Hypothalamus (tissue), 51 donors: ENCODE measurements at places on chromosomes 13 and 19.

- no peak for DNase-seq
These were observed 51.2 kb downstream of the NLRP12 start for GRCh38 chr19:53772943-53773342.

DNA sequence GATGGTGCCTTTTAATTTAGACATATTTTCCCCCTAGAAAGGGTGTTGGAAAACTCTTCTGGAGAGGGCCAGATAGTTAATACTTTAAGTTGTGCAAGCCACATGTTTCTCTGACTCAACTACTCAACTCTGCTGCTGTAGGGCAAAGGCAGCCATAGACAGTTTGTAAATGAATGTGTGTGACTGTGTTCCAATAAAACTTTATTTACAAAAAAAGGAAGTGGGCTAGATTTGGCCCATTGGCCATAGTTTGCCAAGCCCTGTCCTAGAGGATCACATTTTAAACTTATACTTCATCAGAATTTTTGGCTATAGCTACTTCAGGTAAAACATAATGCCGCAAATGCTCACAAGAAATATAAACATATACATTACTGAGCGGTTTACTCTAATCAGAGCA lies 306.3 kb upstream of the MAB21L1 start:
- no peak for DNase-seq

DNA sequence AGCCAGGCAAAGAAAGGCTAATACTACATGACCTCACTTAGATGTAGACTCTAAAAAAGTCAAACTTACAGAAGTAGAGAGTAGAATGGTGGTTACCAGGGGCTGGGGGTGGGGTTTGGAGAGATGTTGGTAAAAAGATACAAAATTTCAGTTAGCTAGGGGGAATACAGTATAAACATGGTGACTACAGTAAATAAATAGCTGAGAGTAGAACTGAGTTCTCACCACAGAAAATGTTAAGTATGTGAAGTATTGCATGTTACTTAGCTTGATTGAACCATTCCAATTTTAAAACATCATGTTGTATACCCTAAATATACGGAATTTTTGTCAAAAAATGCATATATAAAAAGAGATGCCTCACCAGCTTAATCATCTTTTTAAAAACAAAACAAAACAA lies 67.5 kb upstream of the DOCK9 start:
- no peak for DNase-seq

DNA sequence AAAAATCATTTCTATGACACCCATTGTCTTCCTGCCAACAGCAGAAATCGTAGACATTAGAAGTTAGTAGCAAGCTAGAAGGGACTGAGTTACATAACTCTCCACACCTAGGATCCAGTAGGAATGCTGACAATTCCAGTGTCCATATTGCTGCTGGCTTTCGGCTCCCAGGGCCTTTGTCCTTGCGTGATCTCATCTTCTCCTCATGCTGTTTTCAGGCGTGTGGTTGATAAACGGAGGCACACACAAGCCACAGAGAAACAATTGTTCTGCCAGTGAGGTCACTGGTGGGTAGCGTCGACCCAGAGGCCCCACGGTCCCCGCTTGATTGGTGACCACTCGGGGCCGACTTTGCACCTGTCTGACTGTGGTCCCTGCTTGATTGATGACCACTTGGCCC lies 31.6 kb upstream of the F7 start:
- DNase-seq = no peak

- no peak for DNase-seq
These were observed 887 bp downstream of the NDUFS7 start for GRCh38 chr19:1384478-1385110.

- DNase-seq = no peak
These were observed 397 bp downstream of the DACT3 start for GRCh38 chr19:46660551-46661019.

DNA sequence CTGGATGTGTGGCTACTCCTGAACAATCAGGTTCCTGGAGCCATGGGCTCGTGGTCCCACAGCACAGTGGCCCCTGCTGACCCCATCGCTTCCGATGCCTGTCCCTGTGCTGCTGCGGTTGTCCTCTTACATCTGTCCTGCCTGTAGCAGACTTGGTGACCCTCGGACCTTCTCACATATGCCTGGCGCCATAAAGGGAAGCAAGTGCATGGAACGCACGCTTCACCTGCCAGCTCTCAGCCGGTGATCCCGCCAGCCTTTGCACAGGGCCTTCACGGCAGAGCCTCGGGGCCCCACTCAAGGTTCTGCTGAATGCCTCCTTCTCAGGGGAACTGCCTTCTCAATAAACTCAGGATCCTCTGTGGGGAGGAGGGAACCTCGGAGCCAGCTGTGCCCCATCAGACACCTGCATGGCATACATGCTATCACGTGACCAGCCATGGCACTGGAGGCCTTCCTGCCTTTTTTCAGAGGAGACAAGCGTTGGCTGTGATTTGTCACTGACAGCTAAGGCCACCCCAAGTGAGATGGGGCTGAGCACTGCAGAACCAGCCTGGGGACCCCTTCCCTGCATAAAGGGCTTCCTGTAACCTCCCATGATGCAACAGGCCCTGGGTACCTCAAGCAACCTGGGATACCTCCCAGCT lies 24.3 kb downstream of the PEPD start:
- DNase-seq = no peak

GRCh38 chr13:33208290-33209220 lies 77.0 kb downstream of the STARD13 start:
- DNase-seq = no peak

- DNase-seq = no peak
These were observed 446.0 kb downstream of the EFNB2 start for GRCh38 chr13:106089261-106089980.

GRCh38 chr19:42010245-42011126 lies 16.5 kb upstream of the ATP1A3 start:
- no peak for DNase-seq

- DNase-seq = no peak
These were observed 5.5 kb downstream of the PNMA8C start for GRCh38 chr19:46423188-46423587.

- DNase-seq = no peak
These were observed 47.6 kb downstream of the PTPRS start for GRCh38 chr19:5292822-5293611.

DNA sequence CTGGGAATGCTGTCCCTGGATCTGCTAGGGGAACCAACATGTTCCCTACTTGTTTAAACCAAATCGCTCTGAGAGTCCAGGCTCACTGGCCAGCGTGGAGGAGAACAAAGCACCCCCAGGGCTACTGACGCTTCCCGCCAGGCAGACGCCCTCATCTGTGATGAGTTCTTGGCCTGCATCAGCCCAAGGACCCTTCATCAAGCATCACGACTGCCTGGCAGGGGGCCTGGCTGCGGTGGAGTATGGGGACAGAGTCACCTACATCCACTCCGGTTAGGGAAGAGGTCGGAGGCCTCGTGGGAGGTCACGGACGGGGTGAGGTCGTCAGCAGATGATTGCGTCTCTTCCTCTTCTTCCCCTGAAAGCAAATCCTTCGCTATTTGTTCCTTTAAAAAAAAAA lies 17.7 kb downstream of the MIER2 start:
- no peak for DNase-seq

DNA sequence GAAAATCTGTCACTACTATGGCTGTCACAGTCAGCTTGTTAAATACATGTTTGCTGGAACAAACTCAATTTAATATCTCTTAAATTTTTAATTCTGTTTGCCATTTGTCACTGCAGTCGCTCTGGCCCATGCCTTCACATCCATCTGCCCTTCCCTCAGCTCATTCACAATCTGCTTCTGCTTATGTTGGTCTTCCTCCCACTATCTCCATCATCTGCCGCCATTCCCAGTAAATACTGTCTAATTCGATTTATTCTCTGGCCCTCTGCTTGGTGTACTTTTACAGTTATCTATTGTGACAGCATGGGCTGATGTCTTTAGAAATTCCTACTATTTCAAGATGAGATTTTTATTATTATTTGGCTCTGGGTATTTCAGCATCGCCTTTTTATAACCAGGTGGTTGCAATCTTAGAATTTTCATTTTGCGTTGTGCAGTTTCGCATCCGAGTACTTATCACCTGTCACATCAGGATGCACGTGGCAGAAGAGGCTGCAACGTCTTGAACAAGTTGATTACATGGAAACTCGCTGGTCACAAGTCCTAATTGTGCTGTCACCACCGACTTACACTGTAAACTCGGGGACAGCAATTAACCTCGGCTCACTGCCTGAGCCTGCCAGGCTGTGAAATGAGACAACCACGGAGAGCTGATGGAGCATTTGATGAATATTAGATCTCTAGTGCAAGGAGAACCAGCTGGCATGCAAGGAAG lies 158.4 kb downstream of the MYO16 start:
- DNase-seq = no peak
